ENCODE measurements at places on chromosomes 7 and 10.

DNA sequence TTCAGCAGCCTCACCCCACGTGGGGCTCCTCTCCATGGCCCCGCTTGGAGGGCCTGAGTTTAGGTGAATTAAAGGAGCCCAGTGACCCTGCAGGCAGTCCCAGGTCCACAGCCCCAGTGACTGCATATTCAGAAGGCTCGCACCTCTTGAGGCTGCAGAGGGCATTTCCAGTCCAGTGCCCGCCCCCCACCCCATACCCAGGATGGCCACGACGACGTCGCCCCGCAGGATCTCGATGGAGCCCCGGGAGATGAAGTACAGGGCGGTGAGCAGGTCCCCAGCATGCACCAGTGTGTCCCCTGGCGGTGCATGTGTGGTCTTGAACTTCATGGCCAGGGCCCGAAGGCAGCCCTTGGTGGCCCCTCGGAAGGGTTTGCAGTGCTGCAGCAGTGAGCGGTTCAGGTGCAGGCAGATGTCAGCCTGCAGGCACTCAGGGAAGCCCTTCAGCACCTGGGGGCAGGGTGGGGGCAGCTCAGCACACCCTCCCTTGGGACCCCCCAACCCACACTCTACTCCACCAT, 28.1 kb downstream of the KCNH2 start:
- no peak overlapping the region for H3K27ac ChIP-seq
- H3K27me3 ChIP-seq = peaks cover 67% of the 10 kb centered on the region
- no peak overlapping the region for H3K4me3 ChIP-seq

GRCh38 chr7:2080060-2080387, 152.7 kb downstream of the MAD1L1 start:
- DNase-seq = no peak
- peaks cover 23% of the 10 kb centered on the region for H3K36me3 ChIP-seq
- H3K27me3 ChIP-seq = no peaks in the 10 kb centered on the region
- H3K4me3 ChIP-seq = no peak overlapping the region
- H3K4me1 ChIP-seq = no peaks in the 10 kb centered on the region
- H3K27ac ChIP-seq = no peak overlapping the region

DNA sequence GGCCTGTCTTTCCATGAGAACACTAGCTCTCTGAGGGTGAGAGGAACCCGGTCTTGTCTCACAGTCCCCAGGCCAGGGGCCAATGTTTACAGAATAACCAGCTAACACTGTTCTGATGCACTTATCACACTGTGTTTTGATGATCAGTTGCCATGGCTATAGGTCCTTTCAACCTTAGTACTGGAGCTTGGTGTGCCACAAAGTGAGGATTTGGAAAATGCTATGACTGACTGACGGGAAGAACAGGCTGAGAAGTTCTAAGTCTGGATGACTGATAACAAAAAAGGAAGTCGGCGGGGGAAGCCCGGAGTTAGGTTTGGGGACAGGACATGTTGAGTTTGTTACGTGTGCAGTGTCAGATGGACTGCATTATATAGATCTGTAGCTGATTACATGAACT, 141.8 kb downstream of the CTTNBP2 start:
- DNase-seq = no peak
- H3K27ac ChIP-seq = no peak overlapping the region
- no peak overlapping the region for H3K4me3 ChIP-seq
- H3K27me3 ChIP-seq = no peaks in the 10 kb centered on the region

- H3K27me3 ChIP-seq = no peaks in the 10 kb centered on the region
- no peak for DNase-seq
- no peak overlapping the region for H3K4me3 ChIP-seq
- no peak overlapping the region for H3K27ac ChIP-seq
- H3K4me1 ChIP-seq = no peaks in the 10 kb centered on the region
- no peaks in the 10 kb centered on the region for H3K36me3 ChIP-seq
Measured at GRCh38 chr10:60856405-60856804, 78.1 kb downstream of the CDK1 start.

- no peak overlapping the region for H3K4me3 ChIP-seq
- H3K4me1 ChIP-seq = no peaks in the 10 kb centered on the region
- no peak overlapping the region for H3K27ac ChIP-seq
- no peak for DNase-seq
- H3K36me3 ChIP-seq = no peaks in the 10 kb centered on the region
Measured at GRCh38 chr10:17963431-17963830, 11.7 kb downstream of the SLC39A12 start.

- H3K27ac ChIP-seq = no peak overlapping the region
- peaks cover 98% of the 10 kb centered on the region for H3K27me3 ChIP-seq
- no peak for DNase-seq
- no peaks in the 10 kb centered on the region for H3K36me3 ChIP-seq
- H3K4me3 ChIP-seq = peak overlapping the region; percentile 60
Measured at GRCh38 chr10:101291331-101292193, 62.3 kb upstream of the LBX1 start.

GRCh38 chr7:44284881-44285541, 40.4 kb downstream of the CAMK2B start:
- no peaks in the 10 kb centered on the region for H3K27me3 ChIP-seq
- no peak overlapping the region for H3K4me3 ChIP-seq
- no peaks in the 10 kb centered on the region for H3K4me1 ChIP-seq
- no peak overlapping the region for H3K27ac ChIP-seq
- DNase-seq = peak; percentile 40

DNA sequence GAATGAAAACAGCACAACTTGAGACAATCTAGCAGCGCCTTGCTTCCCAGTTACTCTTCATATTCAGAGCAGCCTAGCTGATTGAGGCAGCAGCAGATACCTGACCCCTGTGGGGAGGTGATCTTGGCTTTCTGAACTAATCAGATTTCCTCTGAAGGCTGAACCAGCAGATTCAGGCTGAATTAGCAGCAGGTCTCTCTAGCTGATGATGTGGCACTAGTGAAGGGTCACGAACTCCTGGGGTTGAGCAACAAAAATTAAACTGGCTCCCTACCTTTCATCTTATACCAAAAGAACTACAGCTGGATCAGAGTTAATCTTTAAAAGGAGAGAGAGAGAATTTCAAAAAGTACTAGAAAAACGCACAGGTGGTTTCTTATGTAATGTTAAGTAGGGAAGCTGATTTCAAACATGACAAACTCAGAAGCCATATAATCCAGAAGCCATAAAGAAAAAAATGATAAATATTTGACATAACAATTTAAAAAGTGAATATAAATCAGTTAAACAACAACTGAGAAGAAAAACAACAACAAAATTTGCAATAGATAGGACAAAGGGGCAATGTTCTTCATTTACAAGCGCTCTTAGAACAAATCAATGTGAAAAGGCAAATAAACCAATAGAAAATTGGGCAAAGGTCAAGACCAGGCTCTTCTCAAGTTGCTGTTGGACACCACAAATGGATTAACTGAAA, 13.5 kb downstream of the SLC25A13 start:
- H3K27ac ChIP-seq = no peak overlapping the region
- H3K4me1 ChIP-seq = peaks cover 53% of the 10 kb centered on the region
- H3K4me3 ChIP-seq = no peak overlapping the region
- no peaks in the 10 kb centered on the region for H3K36me3 ChIP-seq
- no peaks in the 10 kb centered on the region for H3K27me3 ChIP-seq
- DNase-seq = no peak

DNA sequence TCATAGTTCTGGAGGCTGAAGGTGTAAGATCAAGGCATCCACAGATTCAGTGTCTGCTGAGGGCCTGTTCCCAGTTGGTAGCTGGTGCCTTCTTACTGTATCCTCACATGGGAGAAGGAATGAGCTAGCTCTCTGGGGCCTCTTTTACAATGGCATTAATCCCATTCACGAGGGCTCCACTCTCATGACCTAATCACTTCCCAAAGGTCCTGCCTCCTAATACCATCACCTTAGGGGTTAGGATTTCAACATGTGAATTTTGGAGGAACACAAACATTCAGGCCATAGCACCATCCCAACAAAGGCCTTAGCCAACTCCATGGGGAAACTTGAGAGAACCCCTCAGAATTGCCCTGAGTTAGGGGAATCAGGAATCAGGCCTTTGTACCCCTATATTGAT, 66.1 kb upstream of the CREB5 start:
- no peak overlapping the region for H3K4me3 ChIP-seq
- no peaks in the 10 kb centered on the region for H3K36me3 ChIP-seq
- H3K27me3 ChIP-seq = no peaks in the 10 kb centered on the region
- peaks cover 20% of the 10 kb centered on the region for H3K4me1 ChIP-seq

DNA sequence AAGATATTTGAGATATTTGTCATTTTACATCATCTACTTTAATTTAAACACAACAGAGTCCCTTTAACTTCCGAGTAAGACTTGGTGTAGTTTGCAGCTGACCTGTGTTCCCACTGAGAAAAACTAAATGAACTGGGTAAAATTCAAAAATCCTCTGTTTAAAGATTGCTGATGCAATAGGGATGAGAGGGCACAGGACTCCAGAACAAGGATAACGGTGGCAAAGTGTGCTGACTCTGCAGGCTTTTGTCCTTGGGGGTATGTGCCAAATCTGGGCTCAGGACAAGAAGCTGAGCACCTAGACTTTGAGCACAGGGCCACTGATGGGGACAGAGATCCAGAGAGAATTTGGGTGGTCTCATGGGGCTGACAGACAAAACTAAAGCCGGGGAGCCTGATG, 156.8 kb downstream of the CCDC71L start:
- DNase-seq = no peak
- no peaks in the 10 kb centered on the region for H3K27me3 ChIP-seq
- no peak overlapping the region for H3K4me3 ChIP-seq
- H3K36me3 ChIP-seq = no peaks in the 10 kb centered on the region

GRCh38 chr7:72077786-72078185, 334.4 kb downstream of the CALN1 start:
- no peaks in the 10 kb centered on the region for H3K4me1 ChIP-seq
- H3K27me3 ChIP-seq = no peaks in the 10 kb centered on the region
- no peak for DNase-seq

DNA sequence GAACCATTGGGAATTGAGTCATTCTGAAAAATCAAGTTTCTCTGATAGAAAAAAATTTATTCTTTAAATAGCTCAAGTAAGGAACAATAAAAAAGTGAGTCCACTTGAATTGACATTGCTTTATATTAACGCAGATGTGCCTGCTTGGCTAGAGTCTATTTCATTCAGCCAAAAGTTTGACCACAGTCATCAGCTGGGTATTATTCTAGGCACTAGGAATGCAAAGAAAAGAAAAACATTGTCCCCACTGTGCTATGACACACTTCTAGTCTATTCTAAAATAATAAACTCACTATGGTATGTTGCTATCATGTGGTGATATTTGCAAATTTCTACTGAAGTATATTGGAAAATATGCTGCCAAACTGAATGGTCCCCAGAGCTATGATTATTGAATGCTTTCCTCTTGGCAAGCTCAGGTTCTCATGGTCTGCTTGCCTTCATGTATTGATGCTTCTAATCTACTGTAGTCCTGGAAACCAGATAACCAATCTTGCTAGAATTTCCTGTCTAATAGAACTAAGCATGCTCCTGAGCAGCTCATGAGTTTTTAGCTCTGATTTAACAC, 8.3 kb downstream of the SFRP4 start:
- no peaks in the 10 kb centered on the region for H3K27me3 ChIP-seq
- DNase-seq = no peak
- H3K27ac ChIP-seq = no peak overlapping the region
- no peaks in the 10 kb centered on the region for H3K4me1 ChIP-seq
- H3K4me3 ChIP-seq = no peak overlapping the region

GRCh38 chr10:62860946-62861345, 44.8 kb upstream of the EGR2 start:
- no peak for DNase-seq
- H3K27me3 ChIP-seq = no peaks in the 10 kb centered on the region
- no peaks in the 10 kb centered on the region for H3K4me1 ChIP-seq
- H3K27ac ChIP-seq = no peak overlapping the region

- H3K27ac ChIP-seq = no peak overlapping the region
- H3K4me3 ChIP-seq = no peak overlapping the region
- H3K4me1 ChIP-seq = peaks cover 12% of the 10 kb centered on the region
- no peaks in the 10 kb centered on the region for H3K36me3 ChIP-seq
- no peaks in the 10 kb centered on the region for H3K27me3 ChIP-seq
Measured at GRCh38 chr10:30581779-30582380, 47.7 kb downstream of the LYZL2 start.

DNA sequence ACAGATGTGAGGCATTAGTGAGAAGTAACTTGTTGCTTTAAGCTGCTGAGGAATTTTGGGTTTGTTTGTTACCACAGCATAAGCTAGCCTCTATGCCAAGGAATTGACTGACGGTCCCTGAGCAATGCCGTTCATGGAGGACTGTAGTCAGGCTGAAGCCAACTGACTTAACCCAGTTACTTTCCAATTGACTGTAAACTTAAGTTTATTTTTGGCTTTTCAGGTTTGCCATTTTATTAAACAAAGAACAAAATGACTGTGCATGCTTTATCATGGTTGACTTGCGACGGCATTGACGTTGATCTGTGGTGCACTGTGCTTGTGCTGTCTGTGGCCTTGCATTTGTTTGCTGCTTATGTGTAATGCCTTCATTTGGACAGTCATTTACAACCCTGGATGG, 53.5 kb downstream of the DNAJB9 start:
- no peaks in the 10 kb centered on the region for H3K4me1 ChIP-seq
- H3K4me3 ChIP-seq = no peak overlapping the region
- DNase-seq = no peak
- no peaks in the 10 kb centered on the region for H3K36me3 ChIP-seq
- H3K27ac ChIP-seq = no peak overlapping the region

DNA sequence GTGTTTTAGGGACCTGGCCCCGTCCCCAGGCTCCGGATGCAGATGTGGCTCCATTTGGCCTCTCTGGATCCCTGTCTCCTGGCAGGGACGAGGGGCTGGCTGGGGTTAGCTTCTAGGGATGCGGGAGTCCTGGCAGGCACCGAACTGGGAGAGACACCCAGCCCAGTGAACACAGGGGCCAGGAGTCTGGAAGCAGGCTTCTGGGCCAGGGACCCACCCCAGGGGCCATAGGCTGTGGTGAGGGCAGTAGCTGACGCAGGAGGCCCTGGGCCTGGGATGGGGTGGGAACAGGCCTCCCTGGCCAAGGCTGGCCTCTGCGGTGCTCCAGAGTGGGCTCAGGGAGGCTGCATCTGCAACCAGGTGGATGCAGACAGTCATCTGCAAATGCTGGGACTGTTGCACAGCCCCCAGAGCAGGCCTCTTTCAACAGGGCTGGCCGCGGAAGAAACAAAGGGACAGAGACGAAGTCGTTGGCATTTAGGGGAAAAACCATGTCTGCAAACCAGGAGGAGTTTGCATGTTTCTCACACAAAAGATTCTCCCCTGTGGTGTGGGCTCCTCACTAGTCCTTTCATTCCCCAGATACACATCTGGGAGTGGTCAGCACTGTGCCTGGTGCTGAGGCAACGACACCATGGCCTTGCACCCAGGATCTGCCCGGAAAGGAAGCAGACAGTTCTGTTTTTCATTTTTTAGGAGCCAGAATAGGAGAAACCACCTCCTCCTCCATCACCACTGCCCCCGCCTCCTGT, 36.4 kb upstream of the ZNF488 start:
- no peak overlapping the region for H3K4me3 ChIP-seq
- H3K27ac ChIP-seq = no peak overlapping the region
- no peak for DNase-seq
- H3K36me3 ChIP-seq = no peaks in the 10 kb centered on the region

DNA sequence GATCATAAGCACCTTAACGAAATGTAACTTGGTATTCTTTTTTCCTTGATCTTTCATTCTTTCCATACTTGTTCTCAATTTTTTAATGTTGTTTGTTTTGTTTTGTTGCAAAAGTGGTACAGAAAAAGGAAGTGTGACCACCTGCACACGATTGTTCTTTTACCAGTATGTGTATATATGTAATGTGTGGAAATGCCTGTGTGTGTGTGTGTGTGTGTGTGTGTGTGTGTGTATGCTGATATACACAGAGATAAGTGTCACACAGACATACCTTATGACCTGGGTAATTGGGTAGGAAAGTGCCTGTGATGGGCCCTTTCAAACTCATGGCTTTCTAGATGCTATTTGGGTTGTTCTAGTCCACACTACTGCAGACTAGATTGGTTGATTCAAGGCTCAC, 14.0 kb downstream of the INHBA start:
- DNase-seq = no peak
- no peak overlapping the region for H3K27ac ChIP-seq
- peaks cover 5% of the 10 kb centered on the region for H3K36me3 ChIP-seq
- H3K4me3 ChIP-seq = no peak overlapping the region
- H3K27me3 ChIP-seq = no peaks in the 10 kb centered on the region

All from suprapubic skin (tissue), 4 donors.